ENCODE measurements at places on chromosomes 1 and 21. TPM values are rescaled to one million over a fixed set of nuclear protein-coding genes. Genes with fewer than 3 reads are reported as not detected.

- DNase-seq = no peak
- no peaks in the 10 kb centered on the region for H3K4me1 ChIP-seq
- no peak overlapping the region for H3K27ac ChIP-seq
Measured at GRCh38 chr1:56424744-56425493, 154.4 kb downstream of the PLPP3 start.

DNA sequence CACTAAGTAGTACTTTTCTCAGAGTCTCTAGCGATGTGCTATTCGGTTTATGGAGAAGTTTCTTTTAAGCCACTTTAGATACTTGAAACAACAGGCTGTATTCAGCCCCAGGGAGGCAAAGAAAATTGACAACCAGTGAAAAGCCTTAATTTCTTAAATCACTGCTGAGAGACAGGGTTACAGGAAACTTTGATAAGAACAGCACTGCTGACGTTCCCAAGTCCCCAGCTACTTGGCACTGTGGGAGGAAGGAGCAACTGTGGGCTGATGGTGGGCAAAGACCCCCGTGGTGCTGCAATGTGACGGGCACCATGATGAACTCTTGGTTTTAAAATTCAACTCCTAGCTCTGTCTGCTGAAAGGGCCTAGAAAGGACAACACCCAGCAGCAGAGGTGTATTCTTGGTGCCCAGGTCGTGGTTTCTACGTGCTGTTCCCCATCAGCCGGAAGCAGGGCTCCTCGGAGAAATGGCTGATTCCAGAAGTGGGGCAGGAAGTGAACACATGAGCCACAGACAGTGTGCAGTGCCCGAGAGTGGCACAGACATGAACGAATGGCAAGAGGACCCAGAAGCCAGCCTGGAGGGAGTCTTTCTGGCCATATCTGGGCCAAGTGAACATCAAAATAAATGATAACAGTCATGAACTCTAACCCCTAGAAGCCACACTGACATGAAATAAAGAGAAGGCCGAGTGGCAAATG lies 5.3 kb downstream of the PTTG1IP start:
- H3K4me3 ChIP-seq = peak overlapping the region; percentile 84
- no peak for DNase-seq
- no peaks in the 10 kb centered on the region for H3K36me3 ChIP-seq
- peak overlapping the region; percentile 88 for H3K27ac ChIP-seq
- peaks cover 73% of the 10 kb centered on the region for H3K4me1 ChIP-seq
- no peaks in the 10 kb centered on the region for H3K27me3 ChIP-seq

DNA sequence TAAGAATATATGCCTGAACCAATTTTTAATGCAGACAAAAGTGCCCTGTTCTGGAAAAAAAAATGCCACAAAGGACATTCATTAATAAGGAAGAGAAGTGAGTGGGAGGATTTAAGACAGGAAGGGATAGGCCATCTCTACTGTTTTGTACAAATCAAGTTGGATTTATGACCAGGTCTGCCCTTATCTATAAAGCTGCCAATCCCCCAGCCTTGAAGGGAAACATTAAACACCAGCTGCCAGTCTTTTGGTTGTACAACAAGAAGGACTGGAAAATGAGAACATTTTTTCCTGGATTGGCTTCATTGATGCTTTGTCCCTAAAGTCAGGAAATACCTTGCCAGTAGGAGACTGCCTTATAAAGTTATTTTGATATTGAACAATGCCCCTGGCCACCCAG lies 444.0 kb downstream of the NPHP4 start:
- no peaks in the 10 kb centered on the region for H3K4me1 ChIP-seq
- no peak for DNase-seq
- H3K27me3 ChIP-seq = peaks cover 49% of the 10 kb centered on the region
- no peaks in the 10 kb centered on the region for H3K36me3 ChIP-seq

- peaks cover 43% of the 10 kb centered on the region for H3K4me1 ChIP-seq
- DNase-seq = peak; percentile 70
- H3K27me3 ChIP-seq = no peaks in the 10 kb centered on the region
- H3K4me3 ChIP-seq = no peak overlapping the region
Measured at GRCh38 chr1:31745096-31745945, 18.8 kb downstream of the ADGRB2 start.

DNA sequence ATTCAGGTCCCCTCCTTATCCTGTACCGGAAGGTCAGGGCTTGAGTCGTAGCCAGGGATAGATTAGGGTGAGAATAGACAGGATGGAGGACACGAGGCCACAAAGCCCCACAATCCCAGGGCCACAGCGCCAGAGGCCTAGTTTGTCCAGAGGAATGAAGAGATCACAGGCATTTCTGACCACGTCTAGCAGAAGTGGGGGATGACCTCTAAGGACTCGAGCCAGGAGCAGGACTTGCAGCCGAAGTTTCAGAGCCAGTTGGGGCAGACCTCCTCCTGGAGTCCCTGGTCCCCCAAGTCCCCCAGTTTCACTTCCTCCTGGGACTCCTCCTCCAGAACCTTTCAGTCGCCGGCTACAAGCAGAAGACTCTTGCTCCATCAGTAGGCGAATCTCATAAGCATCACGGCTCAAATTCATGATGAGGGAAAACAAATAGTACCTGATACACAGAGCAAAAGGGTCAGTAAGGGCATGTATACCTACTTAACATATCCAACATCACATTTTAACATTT lies 2.3 kb upstream of the ITGA10 start:
- no peak for DNase-seq
- H3K27me3 ChIP-seq = no peaks in the 10 kb centered on the region
- peaks cover 23% of the 10 kb centered on the region for H3K36me3 ChIP-seq
- H3K4me3 ChIP-seq = no peak overlapping the region
- peaks cover 16% of the 10 kb centered on the region for H3K4me1 ChIP-seq

The LIN28A gene
- total RNA-seq = not detected

Data from natural killer cell treated with Interleukin-12 subunit alpha and Interleukin-12 subunit beta and Interleukin-15 and Interleukin-18, amount 100 ng/mL, for 72 hours (primary cell).